ENCODE measurements at places on chromosomes 13 and 19. TPM values are rescaled to one million over a fixed set of nuclear protein-coding genes. Genes with fewer than 3 reads are reported as not detected.

The C2CD4C gene
- polyA plus RNA-seq: not detected

The ZNF548 gene
- 19.6 TPM for polyA plus RNA-seq

The ZNF723 gene
- polyA plus RNA-seq: not detected

DNA sequence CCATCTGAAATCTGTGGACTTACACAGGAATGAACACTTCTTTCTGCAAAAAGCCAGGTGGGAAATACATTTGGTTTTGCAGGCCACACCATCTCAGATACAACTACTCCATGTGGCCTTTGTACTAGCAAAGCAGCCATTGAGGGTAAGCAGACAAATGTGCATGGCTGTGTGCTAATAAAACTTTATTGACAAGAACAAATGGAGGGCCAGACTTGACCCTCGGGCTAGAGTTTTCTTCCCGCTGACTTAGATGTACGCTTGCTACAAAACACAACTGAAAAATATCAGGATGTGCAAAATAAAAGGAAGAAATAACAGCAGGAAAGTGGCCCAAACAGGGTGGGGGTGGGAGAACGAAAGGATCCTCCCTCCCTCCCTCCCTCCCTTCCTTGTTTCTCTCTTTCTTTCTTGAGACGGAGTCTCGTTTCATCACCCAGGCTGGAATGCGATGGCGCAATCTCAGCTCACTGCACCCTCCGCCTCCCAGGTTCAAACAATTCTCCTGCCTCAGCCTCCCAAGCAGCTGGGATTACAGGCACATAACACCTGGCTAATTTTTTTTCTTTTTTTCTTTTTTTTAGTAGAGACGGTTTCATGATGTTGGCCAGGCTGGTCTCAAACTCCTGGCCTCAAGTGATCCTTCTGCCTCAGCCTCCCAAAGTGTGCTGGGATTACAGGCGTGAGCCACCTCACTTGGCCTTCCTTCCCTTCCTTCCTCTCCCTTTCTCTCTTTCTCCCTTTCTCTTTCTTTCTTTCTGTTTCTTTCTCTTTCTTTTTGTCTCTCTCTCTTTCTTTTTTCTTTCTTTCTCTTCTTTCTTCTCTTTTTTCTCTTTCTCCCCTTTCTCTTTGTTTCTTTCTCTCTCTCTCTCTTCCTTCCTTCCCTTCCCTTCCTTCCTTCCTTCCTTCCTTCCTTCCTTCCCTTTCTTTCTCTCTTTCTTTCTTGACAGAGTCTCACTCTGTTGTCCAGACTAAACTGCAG, 29.3 kb downstream of the CCL25 start:
- DNase-seq: no peak

DNA sequence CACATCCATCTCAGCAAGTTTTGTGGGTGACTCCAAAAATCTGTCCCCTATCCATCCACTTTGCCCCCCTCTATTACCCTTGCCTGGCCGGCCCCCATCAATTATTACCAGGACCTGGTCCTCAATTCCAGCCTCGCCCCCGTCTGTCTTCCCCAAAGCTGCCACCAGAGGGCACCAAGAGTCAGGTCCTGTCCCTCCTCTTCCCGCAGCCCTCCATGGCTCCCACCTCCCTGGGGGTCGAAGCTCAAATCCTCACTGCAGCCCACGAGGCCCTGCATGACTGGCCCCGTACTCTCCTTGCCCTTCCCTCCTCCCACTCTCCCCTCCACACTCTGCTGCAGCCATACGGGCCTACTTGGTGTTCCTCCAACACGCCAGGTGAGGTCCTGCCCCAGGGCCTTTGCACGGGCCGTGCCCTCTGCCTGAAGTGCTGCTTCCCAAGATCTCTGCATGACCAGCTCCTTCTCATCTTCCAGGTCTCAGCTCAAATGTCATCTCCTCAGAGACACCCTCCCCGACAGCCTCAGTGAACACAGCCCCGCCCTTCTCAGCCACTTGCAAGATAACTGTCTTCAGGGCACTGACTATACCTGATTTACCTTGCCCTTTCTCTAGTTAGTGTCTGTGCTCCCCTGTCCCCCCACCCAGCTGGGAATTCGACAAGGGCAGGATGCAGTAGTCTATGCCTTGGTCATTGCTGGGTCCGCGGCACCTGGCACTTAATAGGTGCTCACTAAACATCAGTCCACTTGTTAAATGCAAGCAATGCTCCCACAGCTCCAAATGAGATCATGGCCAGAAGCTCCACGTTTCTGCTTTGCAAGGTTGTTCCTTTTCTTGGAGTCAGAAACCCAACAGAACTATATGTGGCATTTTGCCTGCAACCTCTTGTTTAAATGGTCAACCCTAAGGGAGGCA, 16.8 kb upstream of the SEMA6B start:
- peak; percentile 61 for DNase-seq
